ENCODE measurements at places on chromosomes 7 and 10.

DNA sequence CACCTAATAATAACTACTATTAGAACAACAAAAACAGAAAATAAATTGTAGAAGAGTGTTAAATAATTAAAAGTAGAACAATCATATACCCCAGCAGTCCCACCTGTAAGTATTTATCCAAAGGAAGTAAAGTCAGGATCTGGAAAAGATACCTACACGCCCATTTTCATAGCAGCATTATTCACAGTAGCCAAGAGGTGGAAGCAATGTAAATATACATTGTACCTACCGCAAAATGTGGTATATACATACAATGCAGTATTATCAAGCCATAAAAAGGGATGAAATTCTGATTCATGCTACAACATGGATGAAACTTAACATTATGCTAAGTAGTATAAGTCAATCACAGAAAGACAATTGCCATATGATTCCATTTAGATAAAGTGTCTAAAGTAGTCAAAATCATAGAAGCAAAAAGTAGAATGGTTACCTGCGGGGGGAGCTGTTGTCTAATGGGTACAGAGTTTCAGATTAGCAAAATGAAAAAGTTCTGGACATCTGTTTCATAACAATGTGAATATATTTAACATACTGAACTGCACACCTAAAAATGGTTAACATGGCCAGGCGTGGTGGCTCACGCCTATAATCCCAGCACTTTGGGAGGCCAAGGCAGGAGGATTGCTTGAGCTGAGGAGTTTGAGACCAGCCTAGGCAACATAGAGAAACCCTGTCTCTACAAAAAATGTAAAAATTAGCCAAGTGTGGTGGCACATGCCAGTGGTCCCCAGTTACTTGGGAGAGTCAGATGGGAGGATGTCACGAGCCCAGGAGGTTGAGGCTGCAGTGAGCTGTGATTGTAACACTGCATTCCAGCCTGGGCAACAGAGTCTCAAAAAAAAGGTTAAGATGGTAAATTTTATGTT lies 6.0 kb upstream of the TMED4 start:
- peak; percentile 5 for DNase-seq

- no peak for DNase-seq
Observed at GRCh38 chr7:80781561-80781979, 137.3 kb downstream of the SEMA3C start.

DNA sequence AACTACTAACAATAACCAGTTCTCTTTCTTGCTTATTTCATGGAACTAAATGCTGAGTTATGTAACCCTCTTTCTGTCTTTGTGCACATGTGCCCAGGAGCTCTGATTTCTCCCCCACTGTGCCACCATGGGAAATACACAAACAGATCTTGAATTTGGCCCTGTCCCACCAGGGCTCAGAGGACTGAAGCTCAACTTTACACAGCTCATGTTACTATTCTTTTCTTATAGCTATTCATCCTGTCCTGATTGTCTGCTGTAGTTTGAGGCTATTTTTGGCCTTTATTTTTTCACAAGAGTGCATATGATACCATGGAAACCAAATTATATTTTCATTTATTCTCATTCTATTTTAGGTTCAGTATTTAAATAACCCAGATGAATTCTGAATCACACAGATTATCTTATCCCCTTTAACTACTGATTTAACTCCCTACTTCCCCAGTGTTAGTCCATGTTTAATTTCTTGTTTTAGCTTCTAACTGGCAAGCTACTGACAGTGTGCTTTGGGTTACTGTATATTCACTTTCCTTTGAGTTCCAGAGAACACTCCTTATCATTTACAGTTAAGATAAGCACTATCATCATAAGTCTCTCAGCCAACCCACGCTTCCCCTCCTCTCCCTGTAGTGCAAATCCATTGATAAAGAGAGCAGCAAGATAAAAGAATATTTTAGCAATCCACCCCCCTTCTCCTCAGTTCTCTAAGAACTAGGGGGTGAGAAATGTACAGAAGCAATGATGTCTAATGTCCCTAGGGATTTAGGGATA lies 71.8 kb upstream of the GSDME start:
- no peak for DNase-seq

DNA sequence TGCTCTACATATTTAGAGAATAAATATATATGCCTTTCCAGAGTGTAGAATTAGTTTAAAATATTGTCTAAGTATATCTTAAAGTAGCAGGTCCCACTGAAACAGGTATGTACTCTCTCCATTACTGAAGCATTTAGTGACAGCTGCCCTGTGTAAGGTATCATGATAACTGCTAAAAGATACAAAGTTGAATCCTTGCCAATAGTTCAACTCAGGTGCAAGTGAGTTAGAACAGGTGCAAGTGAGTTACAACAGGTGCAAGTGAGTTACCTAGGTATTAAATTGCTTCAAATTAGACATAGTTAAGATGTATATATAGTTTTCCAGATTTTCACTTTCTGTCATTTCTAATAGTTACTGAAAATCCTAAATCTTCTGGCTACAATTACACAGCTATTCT lies 119.1 kb downstream of the CNOT4 start:
- DNase-seq = peak; percentile 42

- DNase-seq = no peak
Observed at GRCh38 chr10:80506189-80506575, 31.5 kb upstream of the SH2D4B start.

- DNase-seq = no peak
Observed at GRCh38 chr10:103853428-103854264, 1.7 kb downstream of the SH3PXD2A start.

Measured in NCI-H1417 treated with DMSO at 0.1 percent for 48 hours (cell line).